ENCODE measurements at places on chromosomes 2 and 18.

DNA sequence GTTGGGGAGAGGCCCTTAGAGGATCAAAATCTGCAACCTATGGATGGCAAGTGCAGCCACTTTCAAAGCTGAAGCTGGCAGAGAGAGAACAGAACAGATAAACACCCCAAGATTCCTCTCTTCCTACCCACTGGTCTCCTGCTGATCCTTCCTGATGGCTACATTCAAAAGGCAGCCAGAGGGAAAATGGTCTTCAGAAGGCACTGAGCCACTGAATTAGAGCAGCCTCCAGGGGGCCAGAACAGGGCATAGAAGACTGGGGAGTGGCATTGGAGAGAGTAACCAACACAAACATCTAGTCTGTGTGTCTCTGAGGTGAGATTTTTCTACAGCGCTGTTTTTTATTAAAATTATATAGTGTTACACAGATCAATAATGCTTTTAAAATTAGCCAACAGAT is 432.6 kb downstream of the PARD3B start:
- DNase-seq = no peak

- DNase-seq = no peak
Measured at GRCh38 chr18:74399091-74399887, 57.8 kb downstream of the DIPK1C start.

GRCh38 chr2:122007577-122007976 is 252.1 kb downstream of the TSN start:
- DNase-seq = no peak

GRCh38 chr2:62224976-62225375 is 29.1 kb downstream of the B3GNT2 start:
- DNase-seq = no peak

DNA sequence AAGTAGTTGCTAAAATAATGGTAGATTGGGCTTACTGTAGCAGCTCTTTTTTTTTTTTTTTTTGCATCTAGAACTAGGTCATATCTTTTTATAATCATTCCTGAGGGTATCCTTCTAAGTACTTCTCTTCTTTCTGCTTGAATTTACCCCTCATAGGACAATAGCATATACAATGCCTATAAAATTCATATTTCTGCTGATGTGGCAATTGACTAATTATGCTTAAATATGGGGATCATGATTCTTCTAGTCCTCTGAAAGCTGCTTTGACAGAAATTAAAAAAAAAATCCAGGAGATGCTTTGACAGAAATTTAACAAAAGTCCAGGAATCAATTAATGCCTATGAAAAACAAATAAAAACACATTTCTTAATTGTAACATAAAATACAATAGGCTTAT is 358.4 kb downstream of the CCDC85A start:
- no peak for DNase-seq

GRCh38 chr2:47077442-47078117 is 77.5 kb downstream of the STPG4 start:
- no peak for DNase-seq

- no peak for DNase-seq
Measured at GRCh38 chr18:2880473-2880872, 33.7 kb downstream of the EMILIN2 start.

- DNase-seq = peak; percentile 1
Measured at GRCh38 chr2:224025874-224026273, 13.2 kb downstream of the SERPINE2 start.

DNA sequence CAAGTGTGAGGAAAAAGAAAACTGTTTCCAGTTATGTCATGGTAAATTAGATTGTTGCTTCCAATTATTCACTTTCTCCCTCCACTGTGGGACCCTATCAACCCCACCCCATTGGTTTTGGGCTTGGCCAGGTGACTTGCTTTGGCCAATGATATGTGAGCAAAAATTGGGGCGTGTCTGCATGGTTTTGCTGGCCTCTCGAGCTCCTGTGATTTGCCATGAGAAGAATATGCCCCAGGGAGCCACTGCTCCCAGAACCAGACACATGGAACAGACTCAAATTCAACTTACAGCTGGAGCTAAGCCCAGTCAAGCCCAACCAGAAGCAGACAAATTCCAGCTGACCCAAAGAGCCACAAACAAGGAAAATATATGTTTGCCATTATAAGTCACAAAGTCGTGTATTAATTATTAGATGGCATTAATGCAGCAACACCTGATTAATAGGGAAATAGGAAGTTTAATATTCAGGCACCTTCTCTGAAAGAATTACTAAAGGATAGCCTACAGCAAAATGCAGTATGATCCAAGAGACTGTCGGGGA is 248.9 kb downstream of the ANAPC1 start:
- DNase-seq = no peak

DNA sequence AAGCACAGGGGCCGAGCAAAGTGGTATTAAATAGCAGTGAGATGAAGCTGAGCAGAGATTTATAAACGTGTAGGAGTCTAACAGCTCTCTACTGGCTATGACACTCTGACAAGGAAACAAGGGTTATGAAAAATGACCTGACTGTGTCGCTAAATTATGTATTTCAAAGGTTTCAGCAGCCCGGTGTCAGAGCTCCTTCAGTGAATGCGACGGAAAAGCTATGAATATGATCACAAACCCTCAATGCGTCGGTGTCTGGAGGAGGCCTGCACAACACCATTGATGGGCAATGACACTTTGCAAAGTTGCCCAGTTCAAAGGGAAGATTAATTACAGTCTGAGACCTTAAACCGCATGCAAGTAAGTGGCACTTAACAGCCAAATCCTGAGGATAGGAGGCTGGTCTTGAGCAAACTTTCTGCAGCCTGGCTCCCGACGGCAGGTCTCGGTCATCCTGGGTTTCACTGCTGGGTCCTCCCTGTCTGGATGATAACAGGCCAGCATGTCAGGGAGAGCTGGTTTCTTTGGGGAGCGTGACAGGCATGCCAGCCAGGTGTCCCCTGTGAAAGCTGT is 615.1 kb upstream of the SALL3 start:
- no peak for DNase-seq

- DNase-seq = no peak
Measured at GRCh38 chr2:217353591-217353990, 493.7 kb upstream of the TNP1 start.

DNA sequence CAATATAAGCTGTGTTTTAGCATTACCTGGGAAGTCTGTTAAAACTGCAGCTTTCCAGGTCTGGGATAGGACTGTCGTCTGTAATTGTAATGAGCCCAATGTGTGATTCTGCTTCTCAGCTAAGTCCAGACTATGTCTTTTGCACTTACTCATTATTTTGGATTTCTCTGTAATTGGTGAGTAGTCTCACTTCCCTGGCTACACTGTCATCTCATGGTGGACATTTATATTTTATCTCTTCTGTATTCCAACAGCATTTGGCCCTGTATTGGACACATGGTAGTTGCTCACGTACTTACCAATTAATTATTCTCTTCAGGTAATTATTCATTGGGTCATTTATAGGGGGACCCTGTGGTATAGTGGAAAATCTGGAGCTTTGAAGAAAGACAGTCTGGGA is 28.0 kb downstream of the LHCGR start:
- no peak for DNase-seq

GRCh38 chr2:101150306-101151145 is 656 bp downstream of the TBC1D8 start:
- no peak for DNase-seq

- DNase-seq = no peak
Measured at GRCh38 chr2:84965192-84965516, 5.8 kb upstream of the KCMF1 start.

- DNase-seq = no peak
Measured at GRCh38 chr18:34848156-34848555, 138.1 kb downstream of the DTNA start.

DNA sequence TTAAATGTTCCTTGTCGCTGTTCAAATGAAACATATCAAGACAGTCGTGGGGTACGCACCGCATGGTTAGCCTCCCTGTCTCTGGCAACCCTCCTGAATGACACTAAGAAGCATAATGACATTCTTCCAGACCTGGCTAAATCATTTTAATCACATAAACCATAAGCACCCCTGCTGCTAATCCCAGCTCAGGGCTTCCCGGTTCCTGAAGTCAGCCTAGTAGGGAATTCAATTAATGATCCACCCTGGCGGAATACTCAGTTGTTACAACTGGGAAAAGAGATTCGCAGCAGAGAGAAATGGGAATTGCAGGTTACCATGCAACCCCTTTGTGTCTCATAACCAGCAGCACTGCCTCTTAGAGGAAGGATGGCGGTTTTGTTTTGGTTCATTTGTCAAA is 200.8 kb upstream of the AGAP1 start:
- DNase-seq = no peak

DNA sequence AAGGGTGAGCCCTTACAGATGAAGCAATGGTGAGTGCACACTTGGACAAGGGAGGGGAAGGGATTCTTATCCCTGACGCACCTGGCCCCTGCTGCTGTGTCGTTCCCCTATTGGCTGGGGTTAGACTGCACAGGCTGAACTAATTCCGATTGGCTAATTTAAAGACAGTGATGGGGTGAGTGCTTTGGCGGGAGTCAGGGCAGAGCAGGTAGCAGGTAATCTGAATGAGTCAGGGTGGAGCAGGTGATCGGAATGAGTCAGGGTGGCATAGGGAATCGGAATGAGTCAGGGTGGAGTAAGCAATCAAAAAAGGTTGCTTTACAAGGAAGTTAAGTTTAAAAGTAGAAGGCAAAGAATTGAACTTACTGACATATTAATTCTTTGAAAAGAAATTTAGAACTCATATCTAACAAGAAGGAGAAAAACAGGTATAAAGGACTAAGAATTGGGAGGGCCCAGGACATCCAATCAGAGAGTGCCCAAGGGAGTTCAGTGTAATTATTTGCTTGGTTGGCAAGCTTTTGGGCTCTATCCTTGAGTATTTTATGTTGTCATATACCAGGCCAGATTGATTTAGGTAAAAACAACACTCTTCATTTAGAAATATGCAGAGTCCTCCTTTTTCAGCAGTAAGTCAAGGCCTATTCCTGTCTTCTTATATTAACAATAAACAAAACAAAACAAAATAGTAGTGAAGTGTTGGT is 52.3 kb upstream of the RALBP1 start:
- no peak for DNase-seq

All from stimulated activated CD4-positive, alpha-beta T cell treated with anti-CD3 and anti-CD28 coated beads, Interleukin-1b, Interleukin-23, amount 100 ng/mL, for 1 hour (primary cell).